ENCODE measurements at places on chromosomes 3 and 15.

GRCh38 chr3:46314517-46314916 is 39.4 kb upstream of the CCR2 start:
- no peak for DNase-seq

DNA sequence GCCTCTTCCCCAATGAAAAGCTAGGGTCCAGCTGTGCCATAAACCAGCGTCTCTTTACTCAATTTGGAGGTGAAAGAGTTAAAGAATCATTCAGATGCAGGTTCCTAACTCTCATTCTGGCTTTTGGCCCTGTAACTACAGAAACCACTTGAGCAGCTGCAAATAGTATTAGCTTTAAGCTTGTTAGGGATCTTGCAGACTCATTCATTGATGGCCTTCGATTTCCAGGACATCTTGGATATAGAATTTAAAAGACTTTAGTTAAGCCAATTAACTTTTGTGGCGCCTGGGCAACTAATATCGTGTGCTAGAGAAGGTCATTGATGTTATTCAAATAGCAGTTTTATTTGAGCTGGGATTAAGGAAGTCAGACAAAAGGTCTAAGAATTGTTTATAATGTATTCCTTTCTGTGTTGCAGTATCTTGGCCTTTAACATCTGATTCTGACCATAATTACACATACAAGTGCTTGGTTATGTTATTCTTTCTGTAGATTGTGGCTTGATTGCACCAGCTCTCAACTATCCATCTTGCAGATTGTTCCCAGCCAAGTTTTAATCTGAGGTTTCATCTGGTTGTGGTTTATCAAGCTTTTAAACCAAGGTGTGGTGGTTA is 185.3 kb downstream of the CACNA2D3 start:
- no peak for DNase-seq

GRCh38 chr15:67755936-67756335 is 69.4 kb upstream of the SKOR1 start:
- DNase-seq = no peak

DNA sequence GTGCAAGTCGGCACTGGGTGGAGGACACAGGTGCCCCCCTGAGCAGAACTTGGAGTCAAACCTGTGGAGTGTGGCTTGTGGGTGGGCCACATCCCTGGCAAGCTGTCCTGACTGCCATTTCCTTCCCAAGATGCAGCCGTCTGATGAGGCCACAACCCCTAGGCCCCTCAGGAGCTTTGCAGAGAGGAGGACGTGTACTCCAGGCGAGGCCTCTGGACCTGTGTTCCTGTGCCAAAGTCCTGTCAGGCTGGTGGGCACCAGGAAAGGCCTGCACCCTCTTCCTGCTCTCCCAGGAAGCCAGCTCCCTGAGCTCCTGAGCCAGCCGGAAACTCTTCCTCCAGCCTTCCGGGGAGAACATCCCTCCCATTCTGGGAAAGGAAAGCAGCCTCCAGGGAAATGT is 48.5 kb downstream of the CMTM6 start:
- no peak for DNase-seq

DNA sequence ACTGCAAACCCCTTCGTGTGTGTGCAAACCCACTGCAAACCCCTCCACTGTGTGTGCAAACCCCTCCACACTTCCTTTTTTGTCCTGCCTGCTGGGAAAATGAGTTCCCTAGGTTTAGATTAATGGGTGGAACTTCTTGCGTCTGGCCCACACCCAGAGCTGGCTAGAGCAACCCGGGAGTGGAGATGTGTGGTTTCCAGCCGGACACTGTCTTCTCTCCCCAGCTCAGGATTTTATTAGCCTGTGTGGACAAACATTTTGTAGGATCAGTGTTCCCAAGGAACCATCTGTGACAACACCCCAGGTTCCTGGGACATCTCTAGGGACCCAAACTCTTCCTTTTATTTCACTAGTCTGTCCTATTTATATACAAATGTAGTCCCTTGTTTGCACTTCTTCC is 9.6 kb upstream of the LRRK1 start:
- DNase-seq = no peak

- DNase-seq = no peak
These were observed 31.7 kb upstream of the FAM3D start for GRCh38 chr3:58698246-58698645.

DNA sequence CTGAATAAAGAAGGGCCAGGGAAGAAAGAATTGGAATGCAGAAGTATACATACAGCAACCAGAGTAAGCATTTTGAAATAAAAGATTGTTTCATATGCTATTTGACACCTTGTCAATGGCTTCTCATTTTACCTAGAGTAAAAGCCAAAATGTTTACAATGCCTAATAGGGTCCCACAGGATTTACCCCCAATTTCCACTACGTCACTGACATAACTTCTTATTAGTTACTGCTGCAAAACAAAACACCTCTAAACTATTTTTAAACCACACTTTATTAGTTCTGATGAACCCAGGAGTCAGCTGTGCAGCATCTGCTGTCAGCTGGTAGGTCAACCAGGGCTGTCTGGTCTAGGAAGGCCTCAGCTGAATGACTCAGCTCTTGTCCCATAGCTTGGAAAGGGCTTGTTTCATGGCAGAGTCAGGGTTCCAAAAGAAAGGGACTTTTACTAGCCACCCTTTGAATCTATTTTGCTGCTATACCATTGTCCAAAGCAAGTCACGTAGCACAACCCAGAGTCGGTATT is 945.1 kb downstream of the EPHA3 start:
- DNase-seq = no peak

DNA sequence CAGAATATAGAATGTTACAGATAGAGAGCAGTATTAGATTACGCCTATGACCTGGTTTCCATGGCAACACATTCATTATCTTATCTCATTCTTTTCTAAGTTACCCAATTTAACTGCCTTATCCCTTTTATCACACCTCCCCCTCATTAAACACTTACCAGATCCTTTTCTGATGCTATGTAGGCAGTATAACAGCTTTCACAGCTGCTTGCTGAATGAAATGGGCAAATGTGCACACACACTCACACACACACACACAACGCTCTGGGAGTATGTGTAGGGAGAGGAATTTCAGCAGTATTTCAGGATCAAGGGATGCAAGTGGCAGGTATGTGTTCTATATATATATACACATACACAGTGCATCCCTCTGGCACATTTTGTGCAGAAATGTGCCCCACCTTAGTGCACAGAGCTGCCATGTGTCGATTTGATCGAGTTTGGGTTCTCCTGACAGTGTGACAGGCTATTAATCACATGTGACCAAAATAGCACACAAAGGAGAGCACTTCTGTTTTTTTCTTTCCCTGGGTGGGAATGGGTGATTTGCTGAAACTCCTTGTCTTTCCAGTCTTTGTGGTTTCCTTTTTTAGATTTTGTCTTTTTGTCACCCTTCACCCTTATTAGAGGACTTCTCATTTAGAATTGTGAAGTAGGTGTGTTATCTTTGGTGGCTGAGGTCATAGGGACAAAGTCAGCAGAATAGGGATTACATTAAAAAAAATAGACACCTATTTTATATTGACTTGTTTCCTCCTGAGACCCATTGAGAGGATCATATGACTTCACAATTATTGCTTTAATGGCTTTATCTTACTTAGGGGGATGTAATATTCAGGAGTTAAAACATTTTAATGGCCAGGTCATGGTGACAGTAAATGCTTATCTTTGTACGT is 553.7 kb downstream of the PDCD6IP start:
- DNase-seq = no peak

DNA sequence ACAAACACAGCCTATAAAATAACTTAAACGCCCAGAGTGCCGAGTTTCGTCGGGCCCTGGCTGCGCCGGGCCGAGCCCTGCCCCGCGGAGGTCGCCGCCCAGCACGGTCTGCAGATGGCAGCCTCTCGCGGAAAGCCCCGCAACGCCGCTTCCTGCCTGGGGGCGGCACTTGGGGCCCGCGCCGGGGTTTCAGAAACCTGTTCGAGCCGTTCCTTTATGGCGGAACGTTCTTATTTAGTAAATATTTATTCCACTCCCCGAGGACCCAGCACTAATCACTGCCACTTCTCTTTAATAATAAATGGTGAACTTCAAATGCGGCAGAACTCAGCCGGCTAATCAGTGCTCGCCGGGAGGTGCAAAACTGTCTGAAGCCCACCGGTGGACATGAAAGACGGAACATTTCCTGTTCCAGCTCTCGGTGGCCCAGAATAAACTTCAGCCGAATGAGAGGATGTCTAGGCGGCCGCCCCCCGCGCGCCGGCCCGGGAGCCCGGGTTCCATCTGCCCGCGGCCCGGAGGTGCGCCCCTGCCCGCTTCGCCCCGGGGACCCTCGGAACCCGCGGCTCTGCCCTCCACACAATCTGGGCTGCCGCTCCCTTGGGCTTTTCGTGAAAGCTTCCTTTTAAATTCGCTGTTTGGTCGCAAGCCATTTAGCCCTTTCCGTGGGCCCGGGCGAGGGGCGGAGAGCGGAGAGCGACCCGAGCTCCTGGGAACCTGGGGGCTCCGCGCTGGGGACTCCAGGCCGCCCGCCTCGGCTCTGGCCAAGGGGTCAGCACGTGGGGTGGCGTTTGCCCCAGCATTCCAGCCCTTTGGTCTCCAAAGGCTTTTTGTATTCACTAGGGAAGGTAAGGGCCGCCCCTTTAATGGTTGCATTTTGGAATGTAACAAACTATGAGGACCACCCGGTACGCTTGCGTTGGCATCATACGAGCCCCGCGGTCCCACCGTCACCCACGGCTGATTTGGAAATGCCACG is 110.8 kb upstream of the ATP11B start:
- DNase-seq = peak; percentile 7

- DNase-seq = no peak
These were observed 22.0 kb downstream of the KIF9 start for GRCh38 chr3:47260605-47261004.
